Aorta (tissue), 5 donors: ENCODE measurements at places on chromosomes 12 and 14.

- no peaks in the 10 kb centered on the region for H3K27me3 ChIP-seq
- H3K4me1 ChIP-seq, result no peaks in the 10 kb centered on the region
- no peak overlapping the region for H3K27ac ChIP-seq
- no peak overlapping the region for H3K4me3 ChIP-seq
- DNase-seq, result no peak
These were observed 84.9 kb upstream of the ADAMTS20 start for GRCh38 chr12:43636725-43637463.

DNA sequence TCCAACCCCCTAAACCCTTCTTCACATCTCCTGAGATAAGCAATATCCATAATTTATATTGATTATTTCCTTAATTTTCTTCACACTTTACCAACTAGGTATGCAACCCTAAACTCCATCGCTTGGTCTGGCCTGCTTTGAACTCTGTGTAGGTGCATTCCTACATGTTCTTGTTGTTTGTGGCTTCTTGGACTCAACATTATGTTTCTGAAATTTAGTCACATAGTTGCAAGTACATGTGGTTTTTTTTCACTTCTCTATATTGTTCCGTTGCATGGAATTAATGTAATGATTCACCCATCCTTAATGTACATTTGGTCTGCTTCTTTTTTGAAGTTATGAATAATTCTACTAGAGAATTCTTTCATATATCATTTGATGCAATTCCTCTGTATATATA lies 1.6 kb upstream of the TAS2R30 start:
- no peak overlapping the region for H3K4me3 ChIP-seq
- H3K36me3 ChIP-seq, result no peaks in the 10 kb centered on the region
- no peaks in the 10 kb centered on the region for H3K4me1 ChIP-seq
- no peaks in the 10 kb centered on the region for H3K27me3 ChIP-seq

GRCh38 chr14:34732802-34733201 lies 18.4 kb upstream of the CFL2 start:
- no peaks in the 10 kb centered on the region for H3K4me1 ChIP-seq
- no peaks in the 10 kb centered on the region for H3K27me3 ChIP-seq
- H3K36me3 ChIP-seq, result no peaks in the 10 kb centered on the region
- no peak for DNase-seq

GRCh38 chr14:89249972-89250654 lies 166.9 kb downstream of the FOXN3 start:
- H3K27ac ChIP-seq, result no peak overlapping the region
- no peak overlapping the region for H3K4me3 ChIP-seq
- H3K36me3 ChIP-seq, result no peaks in the 10 kb centered on the region
- DNase-seq, result no peak

DNA sequence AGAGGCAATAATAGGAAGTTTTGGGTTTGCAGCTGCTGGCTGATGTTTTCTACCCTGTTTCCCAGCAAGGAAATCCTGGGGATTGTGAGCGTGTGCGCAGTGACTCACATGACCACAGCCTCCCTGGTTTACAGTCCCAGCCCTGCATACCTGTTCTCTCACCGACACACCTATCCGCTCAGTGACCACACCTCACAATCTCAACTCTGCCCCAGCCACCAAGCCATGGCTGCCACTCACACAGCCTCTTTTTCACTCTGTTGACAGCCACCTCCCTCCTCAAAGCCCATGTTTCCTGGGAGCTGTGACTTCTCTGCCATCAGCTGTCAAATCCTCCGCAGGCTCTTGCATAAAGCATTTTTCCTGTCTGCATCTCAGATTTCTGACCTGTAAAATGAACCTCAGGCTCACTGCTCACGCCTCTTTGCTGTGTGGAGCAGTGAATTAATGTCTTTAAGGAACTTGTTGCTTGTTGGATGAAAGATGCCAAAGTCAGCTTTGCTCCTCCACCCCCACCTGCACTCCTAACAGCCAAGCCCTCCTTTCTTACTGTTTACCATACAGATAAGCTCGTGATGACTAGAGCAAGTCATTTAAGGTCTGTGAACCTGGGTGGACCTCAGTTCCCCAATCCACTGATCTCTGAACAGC lies 43.5 kb downstream of the B4GALNT3 start:
- H3K4me1 ChIP-seq, result peaks cover 2% of the 10 kb centered on the region
- no peaks in the 10 kb centered on the region for H3K36me3 ChIP-seq
- no peak for DNase-seq
- peak overlapping the region; percentile 3 for H3K27ac ChIP-seq
- no peak overlapping the region for H3K4me3 ChIP-seq
